ENCODE measurements at places on chromosomes 13 and 19.

DNA sequence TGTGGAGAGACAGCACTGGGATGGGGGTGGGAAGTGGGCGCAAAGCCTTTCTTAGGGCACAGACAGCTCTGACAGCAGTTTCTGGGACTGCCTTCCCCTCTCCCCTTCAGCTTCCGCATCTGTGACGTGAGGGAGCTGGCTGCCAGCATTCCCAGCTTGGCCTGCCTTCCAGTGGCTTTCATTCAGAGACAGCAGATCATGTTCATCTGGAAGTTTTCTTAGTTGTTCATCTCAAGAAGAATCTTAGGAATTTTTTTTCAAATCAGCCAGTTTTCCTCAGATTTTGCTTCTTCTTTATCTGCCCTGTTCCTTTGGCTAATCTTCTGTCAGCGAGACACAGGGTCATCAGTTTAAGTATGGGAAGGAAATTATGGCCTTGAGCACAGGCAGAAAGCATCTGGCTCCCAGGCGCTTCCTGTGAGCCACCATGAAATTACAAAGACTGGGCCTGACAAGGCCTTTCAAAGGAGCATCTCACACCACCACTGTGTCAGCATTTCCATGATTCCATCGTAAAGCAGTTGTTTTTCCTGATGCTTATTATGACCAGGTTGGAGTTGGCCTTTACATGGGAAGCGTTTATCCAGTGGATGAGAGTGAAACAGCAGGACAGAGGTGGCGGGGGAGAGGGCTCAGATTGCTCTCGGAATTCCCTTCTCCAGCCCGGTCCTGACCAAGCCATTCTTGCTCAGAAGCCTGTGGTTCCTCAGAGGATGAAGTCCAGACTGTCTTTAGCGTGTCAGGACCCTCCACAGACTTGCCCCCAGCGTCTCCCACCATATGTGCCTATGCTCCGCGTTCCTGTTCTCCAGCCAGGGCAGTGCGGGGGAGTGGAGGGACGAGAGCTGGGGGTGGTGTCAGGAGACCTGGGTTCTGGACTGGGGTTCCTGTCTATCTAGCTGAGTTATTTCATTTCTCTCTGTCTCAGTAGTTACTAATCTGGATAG lies 43.6 kb downstream of the ARHGAP35 start:
- DNase-seq, result no peak

DNA sequence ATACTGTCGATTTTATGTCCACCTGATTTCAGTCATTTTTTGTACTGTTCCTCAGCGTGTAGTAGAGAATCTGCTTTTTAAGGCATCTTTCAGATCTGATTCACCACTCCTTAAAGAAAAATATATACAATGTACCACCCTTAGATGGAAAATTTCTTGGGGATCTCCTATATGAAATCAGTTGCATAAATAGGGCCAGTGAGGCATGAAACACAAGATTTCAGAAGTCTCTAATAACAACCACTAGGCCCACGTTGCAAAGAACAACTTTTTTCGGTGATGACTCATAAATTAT lies 1.4 kb downstream of the USP12 start:
- no peak for DNase-seq

- no peak for DNase-seq
Observed at GRCh38 chr19:46195104-46195503, 34.4 kb upstream of the IGFL1 start.

- DNase-seq, result no peak
Observed at GRCh38 chr13:68588623-68589022, 1358.5 kb upstream of the PCDH9 start.

DNA sequence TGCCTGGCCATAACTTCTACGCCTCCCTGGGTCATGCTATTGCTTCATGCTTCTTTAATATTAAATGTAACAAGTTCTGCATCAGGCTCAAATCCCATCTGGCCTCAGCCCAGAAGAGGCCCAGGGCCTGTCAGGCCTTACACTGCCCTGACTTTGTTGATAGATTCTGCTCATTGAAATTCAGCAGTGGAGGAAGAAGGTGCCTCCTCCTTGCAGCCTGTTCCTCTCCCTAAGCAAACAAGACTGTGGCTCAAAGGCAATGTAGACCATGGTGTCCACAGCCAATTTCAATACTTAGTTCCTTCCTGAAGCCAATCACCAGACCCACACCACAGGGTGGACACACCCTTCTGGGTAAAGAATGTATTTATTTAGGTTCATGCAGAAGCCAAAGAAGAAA lies 59.4 kb downstream of the LACC1 start:
- no peak for DNase-seq

DNA sequence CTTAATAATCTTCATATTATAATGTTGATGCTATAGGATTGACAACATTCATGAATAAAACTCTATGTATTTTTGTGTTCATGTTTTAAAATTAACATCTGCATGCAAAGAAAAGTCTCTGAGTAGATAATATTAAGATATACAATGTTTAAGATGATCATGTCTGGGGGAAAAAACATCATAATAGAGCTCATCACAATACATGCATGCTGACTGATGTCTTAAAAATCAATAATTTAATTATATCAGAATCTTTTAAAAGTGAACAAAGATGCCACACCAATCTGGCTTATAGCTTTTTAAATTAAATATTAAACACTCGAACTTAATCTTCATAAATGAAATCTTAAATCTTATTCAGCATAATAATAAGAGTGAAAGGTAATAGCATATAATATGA lies 933.9 kb upstream of the MIR17HG start:
- DNase-seq, result no peak

DNA sequence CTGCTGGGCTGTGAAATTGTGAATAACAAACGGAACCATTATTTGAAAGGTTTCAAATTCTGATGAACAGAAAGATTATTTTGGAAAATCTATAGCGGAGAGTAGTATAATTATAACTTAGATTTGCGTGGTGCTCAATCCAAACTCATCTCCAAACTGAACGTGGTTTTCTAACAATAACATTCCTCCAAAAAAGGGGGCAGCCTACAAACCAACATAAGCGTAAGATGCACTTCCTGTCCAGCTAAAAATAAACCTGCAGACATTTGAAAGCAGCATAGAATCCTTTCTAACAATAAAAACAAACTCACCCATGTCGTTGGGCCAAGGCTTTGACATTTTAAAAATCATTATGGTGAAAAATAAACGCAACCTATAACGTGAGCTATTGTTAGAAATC lies 178.4 kb downstream of the COL4A1 start:
- DNase-seq, result no peak

- DNase-seq, result no peak
Observed at GRCh38 chr19:35223084-35223790, 5.3 kb downstream of the FAM187B start.

DNA sequence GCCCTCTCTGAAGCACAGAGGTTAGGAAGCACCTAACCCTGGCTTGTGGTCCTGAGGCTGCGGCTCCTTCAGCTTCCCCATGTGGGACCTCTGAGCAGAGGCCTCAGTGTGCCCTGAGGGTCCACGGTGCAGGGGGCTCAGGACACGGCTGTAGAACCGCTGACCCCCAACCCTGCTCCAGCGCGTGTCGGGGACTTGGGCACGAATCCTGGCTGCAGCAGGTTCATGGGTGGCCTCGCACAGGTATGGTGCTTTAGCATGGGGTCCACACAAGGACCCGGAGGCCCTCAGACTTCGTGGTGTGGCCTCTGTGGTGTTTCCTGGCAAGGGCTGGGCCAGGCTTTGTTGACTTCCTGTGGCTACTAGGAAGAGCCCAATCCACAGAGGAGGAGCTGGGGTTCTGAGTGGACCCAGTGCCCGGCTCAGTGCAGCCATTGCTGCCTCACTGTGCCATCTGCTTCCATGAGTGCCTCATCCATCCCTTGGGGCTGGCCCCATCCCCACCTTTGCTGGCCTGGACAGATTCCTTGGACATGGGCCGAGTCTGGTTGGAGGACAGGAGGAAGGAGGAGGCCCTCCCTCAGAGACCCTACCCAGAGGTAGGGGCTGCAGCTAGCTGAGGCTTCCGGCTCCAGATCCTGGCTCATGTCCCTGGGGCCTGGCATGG lies 24.5 kb downstream of the ZBTB7A start:
- no peak for DNase-seq

DNA sequence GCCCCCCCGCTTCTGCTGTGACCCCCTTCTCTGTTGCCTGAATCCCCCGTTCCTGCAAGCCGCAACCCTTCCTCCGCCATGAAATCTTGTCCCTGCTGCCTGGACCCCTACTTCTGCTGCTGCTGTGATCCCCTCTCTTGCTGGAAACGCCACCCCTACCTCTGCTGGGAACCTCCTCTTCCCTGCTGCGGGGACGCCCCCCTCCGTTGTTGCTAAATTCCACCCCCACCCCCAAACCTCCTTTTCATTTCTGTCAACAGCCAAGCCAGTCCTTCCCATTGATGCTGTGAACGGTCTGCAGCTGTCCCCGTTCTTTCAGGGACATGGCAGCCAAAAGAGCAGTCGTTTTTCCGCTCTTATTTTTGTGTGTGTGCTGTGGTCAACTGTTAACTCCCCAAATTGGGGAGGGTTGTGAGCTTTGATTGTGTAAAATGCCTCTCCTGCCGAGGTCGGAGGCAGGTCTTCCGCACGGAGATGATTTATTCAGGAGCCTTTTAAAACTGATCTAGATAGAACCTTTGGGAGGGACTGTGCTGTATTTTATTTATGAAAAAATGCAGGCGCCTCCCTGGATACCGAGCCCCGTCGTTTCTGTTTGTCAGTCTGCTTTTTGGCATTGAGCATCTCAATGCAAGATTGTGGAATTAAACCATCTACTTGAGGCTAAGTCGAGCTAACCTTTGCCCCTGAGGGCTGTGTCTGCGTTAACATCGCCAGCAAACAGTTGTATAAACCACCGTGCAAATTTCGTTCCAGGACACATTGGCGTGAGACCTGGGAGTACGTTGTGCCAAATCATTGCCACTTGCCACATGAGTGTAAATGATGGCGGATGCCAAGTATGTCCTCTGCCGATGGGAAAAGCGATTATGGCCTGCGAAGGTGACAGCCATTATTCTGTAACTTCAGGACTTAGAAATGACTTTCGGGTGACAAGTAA lies 27.9 kb upstream of the NDUFS7 start:
- no peak for DNase-seq
